ENCODE measurements at places on chromosomes 12 and 14.

DNA sequence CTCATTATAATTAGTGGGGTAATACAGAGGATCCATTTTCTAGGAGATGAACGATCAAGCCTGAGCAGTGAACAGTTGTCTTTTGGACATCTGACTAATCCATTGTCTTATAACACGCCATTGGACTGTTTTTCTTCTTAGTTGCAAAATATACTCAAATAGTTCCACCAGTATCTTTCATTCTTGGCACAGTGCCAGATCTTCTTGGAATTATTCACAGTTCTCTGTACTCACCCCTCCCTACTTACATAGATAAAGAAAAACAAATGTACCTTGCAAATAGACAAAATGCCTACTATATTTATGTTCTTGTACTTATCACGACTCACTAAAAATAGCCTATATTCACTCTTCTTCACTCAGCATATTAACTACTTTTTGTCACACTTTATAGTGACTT, 3.8 kb downstream of the CBLN3 start:
- DNase-seq: no peak

DNA sequence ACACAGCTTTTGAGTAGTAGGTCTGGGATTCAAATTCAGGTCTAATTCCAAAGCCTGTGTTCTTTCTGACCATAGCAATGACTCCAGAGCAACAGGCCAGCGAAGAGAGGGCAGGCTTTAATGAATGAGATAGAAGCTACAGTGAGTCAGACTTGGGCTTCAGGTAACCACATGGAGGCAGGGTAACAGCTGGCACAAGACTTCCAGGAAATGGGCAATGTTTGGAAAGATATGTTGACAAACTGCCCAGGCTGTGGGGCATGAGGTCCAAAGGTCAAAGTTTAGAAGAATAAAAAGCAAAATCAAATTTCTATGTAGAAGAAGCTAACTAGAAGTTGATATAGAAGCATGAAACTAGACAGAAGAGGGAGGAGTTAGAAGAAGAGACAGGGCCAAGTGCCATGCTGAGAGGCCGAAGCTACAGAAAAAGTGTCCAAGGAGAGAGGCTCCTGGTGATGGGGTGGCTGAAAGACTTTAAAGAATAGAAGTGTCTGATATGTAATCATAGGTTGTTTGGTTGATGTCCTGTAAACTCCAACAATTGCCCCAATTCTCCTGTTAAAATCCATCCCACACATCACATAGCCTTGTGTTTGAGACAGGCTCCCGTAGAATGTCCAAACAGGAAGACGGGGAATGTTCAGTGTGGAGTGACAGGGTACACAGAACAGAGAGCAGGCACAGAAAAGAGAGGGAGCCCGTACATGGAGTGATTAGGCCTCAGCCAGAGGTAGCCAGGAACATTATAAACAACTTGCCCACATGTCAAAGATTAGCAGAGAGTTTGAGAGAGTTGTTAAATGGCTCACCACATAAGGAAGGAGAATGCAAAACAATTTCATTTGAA, 384.7 kb downstream of the CCDC91 start:
- DNase-seq: no peak

- DNase-seq: no peak
Measured at GRCh38 chr12:90172524-90172923, 463.9 kb upstream of the ATP2B1 start.

- no peak for DNase-seq
Measured at GRCh38 chr12:72540811-72541210, 268.6 kb downstream of the TRHDE start.

- no peak for DNase-seq
Measured at GRCh38 chr14:53539489-53540126, 386.5 kb upstream of the DDHD1 start.

DNA sequence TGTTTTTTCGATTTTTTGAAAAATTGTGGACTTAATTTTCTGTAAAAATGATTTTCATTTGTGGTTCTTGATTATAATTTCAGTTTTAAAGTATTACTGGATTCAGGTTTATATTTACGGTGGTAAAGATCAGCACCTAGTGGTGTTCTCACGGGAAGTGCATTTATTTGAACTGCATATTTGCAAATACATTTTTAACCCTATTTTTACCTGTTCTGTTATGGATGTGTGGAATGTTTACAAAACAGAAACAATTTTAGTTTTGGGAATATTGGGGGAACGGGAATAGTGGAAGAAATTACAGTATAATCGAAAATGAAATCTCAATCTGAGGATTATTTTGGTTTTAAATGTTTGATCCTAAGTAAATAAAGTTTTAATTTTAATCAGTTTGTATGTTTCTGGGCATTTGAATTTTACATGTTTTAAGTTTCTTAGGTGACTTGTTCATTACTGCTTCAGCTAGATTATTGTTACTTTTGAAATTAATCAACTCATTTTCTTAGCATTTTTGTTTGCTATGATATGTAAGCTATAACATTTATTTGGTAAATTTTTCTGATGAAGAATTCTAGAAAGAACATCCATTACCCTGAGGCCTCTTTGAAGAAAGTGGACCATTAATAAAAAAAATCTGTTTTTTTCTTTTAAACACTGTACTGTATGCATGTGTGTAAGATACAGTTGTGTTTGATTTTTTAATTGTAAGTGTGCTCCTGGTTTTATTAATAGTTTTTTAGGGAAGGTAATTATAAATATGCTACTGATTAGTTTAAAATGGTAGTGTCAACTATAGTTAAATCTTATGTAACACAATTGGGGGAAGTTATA, 942 bp downstream of the ATF7IP start:
- DNase-seq: no peak

DNA sequence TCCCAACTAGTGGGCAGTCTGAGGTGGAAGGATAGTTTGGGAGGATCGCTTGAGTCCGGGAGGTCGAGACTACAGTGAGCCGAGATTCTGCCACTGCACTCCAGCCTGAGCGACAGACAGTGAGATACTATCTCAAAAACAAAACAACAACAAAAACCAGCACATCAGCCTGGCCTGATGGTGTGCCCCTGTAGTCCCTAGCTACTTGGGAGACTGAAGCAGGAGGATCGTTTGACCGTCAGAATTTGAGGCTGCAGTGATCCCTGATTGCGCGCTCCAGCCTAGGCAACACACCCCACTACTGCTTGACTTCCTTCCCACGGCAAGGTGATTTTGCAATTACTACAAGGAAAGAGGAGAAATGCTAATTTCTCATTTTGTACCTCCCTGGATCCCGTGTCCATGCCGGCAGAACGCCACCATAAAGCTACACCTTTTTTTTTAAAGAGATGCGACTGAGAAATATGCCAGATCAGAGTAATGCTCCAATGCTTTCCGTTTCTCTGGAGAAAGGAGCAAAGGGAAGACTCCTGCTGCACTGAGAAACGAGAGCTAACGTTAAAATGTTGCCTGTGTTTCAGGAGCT, 672 bp upstream of the SCFD1 start:
- DNase-seq: no peak

GRCh38 chr14:63616015-63616414, 25.7 kb downstream of the WDR89 start:
- DNase-seq: no peak

- no peak for DNase-seq
Measured at GRCh38 chr14:102914474-102915291, 7.8 kb upstream of the AMN start.

GRCh38 chr12:8742501-8742900, 44.7 kb downstream of the RIMKLB start:
- DNase-seq: no peak

GRCh38 chr12:5022465-5023061, 21.1 kb upstream of the KCNA5 start:
- no peak for DNase-seq

DNA sequence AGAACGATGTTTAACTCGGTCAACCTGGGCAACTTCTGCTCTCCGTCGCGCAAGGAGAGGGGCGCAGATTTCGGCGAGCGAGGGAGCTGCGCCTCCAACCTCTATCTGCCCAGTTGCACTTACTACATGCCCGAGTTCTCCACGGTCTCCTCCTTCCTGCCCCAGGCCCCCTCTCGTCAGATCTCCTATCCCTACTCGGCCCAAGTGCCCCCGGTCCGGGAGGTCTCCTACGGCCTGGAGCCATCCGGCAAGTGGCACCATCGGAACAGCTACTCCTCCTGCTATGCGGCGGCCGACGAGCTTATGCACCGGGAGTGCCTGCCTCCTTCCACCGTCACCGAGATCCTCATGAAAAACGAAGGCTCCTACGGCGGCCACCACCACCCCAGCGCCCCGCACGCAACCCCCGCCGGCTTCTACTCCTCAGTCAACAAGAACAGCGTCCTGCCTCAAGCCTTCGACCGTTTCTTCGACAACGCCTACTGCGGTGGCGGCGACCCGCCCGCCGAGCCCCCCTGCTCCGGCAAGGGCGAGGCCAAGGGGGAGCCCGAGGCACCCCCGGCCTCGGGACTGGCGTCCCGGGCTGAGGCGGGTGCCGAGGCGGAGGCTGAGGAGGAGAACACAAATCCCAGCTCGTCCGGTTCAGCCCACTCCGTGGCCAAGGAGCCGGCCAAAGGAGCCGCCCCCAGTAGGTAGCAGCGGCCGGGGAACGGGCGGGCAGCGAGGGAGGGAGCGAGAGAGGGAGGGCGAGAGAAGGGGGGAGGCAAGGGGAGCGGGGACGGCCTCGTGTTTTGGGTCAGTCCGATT, 513 bp downstream of the HOXC11 start:
- DNase-seq: no peak

DNA sequence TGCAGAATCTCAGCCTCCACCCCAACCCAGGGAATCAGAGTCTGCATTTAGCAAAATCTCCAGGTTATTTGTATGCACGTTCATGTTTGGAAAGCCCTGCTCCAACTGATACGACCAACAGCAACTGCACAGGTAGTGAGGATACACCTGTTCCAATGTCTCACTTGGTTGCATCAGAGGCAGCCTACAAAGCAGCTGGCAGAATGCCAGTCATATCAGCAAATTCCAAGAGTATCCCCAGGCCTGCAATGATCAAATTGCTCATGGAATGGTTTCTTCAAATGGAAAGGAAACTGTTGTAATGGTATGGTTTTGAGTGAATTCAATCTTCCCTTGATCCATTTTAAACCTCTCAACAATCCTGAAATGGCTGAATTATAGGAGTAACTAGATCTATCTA, 75.4 kb downstream of the GRIP1 start:
- DNase-seq: no peak

DNA sequence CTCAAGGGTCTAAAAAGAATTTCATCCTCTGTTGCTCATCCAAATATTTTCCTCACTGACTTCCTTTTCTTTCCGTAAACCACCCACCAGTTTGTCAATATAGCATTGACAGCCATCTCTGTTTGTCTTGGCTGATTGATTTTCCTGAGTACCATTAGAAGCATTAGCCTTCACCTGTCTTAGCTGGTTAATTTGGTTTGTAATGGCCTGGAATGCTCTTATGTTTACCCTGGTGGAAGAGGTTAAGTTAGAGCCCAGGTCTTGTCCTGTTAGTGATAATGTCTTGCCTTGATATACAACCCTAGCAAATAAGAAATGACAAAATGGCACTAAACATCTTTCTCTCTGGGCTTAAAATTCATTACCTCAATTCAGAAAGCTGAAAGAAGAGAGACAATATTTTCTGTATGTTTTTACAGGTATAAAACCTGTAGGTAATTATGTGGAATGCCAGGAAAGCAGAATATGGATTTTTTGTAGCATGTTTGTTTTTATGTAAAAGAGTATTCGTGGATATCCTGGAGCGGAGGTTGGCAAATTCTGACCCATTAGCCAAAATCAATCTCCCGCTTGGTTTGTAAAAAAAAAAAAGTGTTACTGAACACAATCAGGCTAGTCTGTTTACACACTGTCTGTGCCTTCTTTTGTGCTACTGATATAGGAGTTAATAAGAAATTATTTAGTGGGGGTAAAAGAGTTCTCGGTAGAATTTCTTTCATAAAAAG, 224.4 kb upstream of the DAAM1 start:
- DNase-seq: no peak

DNA sequence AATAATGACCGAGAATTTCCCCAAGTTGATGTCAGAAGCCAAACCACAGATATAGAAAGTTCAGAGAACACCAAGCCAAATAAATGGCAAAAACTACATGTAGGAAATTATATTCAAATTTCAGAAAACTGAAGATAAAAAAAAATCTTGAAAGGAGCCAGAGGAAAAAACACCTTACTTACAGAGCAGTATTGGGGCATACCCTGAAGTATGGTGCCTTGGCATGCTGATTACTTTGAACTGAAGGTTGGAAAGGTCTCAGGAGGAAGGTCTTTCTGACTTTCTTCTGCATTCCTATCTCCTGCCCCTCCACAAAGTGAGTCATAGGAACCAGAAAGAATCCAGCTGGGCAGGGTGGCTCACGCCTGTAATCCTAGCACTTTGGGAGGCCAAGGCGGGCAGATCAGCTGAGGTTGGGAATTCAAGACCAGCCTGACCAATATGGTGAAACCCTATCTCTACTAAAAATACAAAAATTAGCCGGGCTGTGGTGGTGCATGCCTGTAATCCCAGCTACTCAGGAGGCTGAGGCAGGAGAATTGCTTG, 8.8 kb upstream of the FGF6 start:
- no peak for DNase-seq
